Left ventricle myocardium superior (tissue), 1 donor: ENCODE measurements at places on chromosomes 7 and 10. TPM values are rescaled to one million over a fixed set of nuclear protein-coding genes. Genes with fewer than 3 reads are reported as not detected.

Gene SPDYE11
- not detected for total RNA-seq

Gene BAIAP2L1
- total RNA-seq: 2.0 TPM

Gene YAE1
- total RNA-seq: 15.9 TPM

Gene ALKBH4
- 4.5 TPM for total RNA-seq

DNA sequence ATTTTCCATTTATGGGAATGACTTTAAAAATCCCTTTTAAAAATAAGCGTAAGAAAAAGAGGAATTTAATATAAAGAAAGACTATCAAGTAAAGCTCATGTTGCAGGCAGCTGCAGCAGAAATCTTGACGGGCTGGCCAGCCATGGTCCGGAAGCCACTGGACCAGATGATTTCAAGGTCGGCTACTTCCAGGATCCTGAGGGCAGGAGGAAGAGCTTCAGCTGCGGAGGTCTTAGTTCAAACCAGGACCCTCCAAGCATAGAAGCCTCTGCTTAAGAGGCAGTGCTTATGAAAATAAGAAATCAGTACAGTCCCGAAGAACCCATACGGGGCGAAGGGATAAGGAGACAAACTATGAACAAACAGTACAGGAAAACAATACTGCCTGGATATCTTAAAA is 220.2 kb upstream of the CELF2 start:
- no peak for DNase-seq

DNA sequence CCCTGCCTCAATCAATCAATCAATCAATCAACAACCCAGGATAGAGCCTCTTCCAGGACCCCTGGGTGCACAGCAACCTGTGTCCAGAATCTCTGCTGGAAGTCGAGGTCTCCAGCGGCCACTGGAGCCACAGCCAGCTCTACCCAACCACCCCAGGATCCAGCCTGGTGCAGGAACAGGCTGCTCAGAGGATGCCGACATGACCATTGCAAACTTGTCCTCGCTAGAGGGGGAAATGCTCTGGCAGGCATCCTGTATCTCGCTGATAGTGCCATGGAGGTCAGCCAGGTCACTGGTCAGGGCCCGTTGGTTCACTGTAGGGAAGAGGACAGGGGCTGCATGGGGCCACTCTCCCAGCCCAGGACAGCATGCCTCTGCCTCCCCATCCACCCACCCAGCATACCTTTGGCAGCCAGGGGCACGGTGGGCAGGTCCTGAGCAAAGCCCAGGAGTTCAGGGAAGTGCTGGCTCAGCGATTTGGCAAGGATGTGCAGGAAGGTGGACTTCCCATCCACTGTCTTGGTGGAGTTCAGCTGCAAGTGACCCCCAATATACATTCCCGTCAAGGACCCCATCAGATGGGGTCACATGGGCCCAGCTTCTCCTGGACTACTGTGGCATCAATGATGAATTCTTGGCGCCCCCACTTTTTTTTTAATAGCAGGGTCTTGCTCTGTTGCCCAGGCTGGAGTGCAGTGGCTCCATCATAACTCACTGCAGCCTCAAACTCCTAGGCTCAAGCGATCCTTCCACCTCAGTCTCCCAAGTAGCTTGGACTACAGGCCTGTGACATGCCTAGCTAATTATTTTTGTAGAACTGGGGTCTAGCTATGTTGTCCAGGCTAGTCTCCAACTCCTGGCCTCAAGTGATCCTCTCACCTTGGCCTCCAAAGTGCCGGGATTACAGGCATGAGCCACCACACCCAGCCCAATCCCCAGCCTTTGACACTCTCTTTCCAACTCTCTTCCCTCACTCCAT is 49.4 kb downstream of the GRID2IP start:
- no peak for DNase-seq

DNA sequence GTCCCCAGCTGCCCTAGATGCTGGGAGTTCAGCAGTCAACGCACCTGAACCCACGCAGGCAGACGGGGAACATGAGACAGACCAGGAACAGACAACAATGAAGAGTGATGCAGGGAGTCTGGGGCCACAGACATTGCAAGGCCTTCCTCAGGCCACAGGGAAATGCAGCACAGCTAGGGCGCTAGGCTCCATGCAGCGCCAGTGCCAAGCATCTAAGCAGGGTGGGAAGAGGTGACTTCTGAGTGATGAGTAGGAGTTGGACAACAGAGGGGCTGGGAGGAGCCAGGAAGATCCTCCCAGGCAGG is 7.7 kb upstream of the RET start:
- DNase-seq: peak; percentile 16

DNA sequence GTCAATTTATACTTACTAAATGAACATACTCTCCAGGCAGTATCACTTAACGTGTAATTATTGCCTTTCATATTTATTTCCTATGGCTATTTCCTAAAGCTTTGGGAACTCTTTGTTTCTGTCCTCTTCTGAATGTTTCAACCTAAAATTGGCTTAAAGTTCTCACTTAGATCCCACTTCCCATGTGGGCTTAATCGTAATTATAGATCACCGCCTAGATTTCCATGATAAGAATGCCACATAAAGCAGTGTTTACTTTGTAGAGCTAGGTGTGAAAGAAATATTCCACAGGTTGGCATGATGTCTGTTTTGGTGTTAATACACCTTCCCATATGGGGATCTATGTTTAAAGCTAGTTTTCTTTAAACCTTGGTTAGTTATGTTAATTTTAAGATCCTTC is 1.5 kb downstream of the HDAC9 start:
- DNase-seq: no peak

DNA sequence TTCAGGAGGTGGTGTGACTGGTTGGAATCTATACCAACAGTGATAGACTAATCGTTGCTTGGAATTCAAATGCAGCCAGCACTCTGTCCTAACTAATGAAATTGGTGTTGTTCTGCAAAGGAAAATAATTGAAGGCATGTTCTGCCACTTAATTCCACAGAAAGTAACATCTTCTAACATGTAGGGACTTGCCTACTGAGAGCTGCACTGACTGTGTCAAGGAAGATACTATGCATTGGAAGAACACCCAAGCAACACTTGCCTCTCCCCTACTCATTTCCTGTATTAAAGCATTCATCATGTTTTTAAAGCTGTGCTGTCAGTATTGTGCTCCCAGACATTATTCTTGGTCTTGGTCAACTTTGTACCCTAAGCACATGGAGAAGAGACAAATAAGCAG is 2.7 kb upstream of the CYP3A7 start:
- no peak for DNase-seq
